CD4-positive, alpha-beta memory T cell (primary cell): ENCODE measurements at places on chromosomes 5 and 9. TPM values are rescaled to one million over a fixed set of nuclear protein-coding genes. Genes with fewer than 3 reads are reported as not detected.

The TMEM161B gene
- 33.7 TPM for total RNA-seq

The SIL1 gene
- total RNA-seq, result 16.4 TPM

The CCDC171 gene
- 1.8 TPM for total RNA-seq

The PFN3 gene
- total RNA-seq, result not detected

The MEGF10 gene
- not detected for total RNA-seq

The THG1L gene
- 10.5 TPM for total RNA-seq
